Stimulated activated CD8-positive, alpha-beta memory T cell treated with anti-CD3 and anti-CD28 coated beads, Interleukin-4, amount 100 ng/mL, for 1 hour (primary cell): ENCODE measurements at places on chromosomes 1 and 21.

DNA sequence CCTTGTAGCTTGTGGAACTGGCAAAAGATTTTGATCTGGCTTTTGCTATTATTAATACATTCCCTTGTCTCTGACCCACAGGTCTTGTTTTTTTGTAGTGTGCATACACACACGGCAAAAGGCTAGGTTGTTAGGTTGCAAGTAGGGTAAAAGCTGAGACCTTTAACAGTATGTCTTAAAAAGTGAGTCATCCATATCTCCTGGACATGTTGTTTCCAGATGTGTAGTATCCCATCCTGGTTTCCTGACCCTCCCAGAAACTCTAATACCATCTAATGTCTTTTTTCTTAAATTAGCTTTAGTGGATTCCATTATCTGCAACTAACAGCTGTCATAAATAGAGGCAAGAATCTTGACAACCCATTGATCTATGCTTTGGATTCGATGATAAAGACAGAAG lies 14.7 kb downstream of the OVGP1 start:
- no peak for DNase-seq

- no peak for DNase-seq
These were observed 11.7 kb upstream of the FGR start for GRCh38 chr1:27646676-27647075.

DNA sequence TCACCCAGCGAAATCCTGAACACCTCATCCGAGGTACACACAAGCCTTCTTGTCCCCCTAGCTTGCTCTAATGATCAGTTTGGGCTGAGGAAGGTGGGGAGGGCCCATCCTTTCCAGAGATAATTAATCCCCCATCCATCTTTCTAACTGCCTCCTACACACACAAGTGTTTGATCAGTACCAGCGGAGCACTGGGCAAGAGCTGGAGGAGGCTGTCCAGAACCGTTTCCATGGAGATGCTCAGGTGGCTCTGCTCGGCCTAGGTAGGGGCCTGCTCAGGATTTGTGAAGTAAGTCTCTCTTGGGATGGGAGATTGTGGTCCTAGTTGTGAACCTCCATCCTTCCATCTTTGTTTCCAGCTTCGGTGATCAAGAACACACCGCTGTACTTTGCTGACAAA lies 5.8 kb downstream of the ANXA9 start:
- no peak for DNase-seq

DNA sequence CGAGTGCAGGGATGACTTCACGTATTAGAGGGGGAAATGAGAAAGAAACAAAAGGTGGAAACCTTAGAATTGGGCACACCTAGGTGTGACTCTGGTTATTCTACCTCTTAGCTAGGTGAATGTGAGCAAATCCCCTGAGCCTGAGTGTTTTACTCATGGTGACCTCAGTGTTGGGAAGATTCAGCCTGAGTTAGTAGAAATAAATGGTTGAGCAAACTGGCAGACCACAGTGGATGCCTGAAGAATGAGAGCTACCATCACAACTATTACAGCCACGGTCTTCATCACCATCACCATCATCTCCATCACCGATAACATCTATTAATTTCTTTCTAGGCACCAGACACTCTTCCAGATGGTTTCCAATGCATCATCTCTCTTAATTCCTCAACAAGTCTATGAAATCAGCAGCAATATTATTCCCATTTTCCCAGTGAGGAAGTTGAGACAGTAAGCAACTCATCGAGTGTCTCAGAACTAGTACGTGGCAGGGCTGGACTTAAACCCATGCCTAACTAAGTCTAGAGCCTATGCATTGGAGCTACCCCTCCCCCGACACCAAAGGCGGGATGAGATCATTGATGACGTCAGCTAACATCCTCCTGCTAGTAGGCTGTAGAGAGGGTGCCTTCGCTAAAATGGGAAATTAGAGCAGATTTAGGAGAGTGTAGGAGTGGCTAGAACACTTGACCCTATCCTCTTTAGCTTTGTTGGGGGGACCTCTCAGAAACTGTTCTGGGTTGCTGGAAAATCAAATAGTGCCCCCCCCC lies 7.9 kb upstream of the KAZN start:
- no peak for DNase-seq

DNA sequence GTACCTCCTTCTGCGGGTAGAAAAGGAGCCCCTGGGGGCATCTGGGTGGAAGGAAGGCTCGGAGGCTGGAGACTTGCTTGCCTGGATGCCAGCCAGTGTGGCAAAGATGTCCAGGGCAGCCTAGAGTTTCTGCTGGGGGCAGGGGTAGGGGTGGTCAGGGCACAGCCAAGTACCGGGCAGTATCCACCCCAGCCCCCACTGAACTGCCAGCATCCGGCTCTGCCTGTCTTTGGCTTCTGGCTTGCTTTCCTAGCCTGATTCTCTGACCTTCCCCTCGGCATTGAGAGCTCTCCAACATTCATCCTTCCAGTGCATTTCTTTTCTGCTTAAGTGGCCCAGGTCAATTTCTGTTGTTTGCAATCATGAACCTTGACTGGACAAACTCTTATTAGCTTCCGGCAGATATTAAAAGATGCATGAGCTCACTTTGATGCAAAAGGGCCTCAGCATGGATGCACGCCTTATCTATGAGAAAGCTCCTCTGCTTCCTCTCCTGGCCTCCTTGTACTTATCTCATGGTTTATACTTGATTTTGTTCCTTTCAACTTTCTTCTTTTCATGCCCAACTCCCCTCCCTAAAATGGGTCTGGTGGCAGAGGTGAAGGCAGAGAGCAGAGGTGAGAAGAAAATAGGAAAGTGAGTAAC lies 116.9 kb downstream of the HLCS start:
- DNase-seq: no peak

DNA sequence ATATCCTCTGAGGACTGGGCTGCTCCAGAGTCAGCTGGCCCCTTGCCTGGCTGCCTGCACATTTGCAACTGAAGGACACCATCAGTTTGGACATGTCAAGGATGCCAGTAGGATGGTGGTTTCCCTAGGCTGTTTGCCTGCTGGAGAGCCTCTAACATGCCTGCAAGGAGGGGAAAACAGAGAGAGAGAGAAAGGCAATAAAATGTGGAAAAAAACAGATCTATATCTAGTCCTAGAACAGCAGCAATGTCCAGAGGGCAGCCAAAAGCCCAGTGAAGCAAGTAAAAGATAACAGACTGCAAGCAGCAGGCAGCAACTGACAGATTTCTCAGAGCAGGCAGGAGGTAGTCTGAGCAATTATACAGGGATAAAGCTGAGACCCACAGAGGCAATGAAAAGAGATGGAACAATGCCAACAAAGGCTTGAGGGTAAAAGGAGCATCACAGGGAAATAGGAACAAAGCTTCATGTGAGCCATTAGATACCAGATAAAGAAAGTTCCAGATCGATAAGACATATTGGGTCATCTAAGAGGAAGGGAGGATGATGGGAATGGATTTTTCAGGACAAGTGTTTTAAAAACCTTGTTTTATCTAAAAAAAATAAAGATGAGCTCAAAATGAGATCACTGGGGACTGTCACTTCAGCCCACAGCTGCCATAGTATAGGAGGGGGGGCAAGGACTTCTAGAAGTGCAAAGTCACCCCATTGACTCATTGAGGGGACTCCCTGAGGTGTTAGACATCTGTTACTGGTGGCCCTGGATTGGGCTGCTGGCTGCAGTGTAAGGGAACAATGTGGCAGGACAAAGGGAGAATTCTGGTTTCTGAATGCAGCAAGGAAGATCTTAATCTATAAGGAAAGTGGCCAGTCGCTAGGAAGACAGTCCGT lies 38.6 kb upstream of the GADD45A start:
- DNase-seq: no peak

DNA sequence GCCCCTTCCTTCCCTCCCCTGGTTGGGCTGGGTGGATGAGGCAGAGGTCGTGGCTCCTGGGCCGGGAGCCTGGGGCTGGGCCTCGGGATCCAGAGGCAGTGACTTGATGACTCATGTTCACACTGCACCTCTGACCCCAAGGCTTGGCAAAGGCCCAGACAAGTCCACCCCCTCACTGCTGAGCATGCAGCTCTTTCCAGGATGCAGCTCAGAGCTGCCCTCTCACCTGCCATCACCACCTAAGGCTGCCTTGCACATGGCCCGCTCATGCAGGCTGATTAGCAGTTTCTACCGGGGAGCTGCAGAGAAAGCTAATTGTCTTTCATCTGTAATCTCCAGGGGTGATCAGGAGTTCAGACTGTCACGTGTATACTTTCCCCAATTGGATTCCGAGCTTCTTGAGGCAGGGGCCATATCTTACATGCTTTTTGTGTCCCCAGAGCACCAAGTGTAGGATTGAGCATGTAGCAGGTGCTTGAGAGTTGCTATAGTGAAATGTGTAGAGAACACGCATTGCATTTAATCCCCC lies 62.1 kb downstream of the LRRN2 start:
- no peak for DNase-seq

GRCh38 chr1:209624558-209625549 lies 27.4 kb downstream of the LAMB3 start:
- no peak for DNase-seq

DNA sequence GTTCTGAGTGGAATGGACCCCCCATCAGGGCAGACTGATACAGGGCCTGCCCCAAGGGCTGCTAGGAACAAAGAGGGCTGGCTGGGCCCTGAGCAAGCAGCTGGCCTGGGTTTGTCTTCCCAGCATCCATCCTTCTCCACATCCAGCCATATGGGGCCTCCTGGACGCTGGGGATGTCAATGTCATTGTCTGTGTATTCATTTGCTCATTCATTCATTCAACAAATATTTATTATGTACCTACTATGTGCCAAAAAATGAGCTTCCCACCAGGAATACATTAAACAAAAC lies 15.6 kb upstream of the ECE1 start:
- DNase-seq: no peak

GRCh38 chr1:93581917-93582850 lies 99.5 kb downstream of the BCAR3 start:
- DNase-seq: no peak

- no peak for DNase-seq
These were observed 104.9 kb downstream of the EVI5 start for GRCh38 chr1:92679980-92680379.

DNA sequence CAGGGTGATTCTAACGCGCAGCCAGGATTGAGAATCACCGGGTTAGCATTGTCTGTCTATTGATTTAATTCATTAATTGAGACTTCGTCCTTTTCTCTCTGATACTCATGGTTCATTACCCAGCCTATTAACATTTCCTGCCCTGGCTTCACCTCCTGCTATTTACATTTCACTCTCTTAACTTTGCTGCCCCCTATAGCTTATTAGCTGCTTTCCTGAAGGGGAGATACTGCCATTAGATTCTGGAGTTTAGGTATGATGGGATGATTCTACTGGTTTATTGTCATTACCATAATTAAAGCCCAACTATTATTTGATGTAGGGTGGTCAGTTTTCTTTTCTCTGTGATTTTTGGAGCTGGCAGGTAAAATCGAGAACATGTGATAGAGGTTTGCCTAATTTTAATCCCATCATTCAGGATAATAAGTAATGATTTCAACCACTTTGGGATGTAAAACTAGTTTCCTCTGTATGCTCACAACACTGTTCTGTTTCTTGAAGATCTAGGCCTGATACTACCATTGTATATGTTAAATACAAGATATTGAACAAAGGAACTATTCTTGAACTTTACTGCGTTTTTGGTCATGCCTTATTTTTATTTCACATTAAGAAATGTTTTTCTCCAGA lies 6.4 kb downstream of the PPP2R5A start:
- DNase-seq: no peak

DNA sequence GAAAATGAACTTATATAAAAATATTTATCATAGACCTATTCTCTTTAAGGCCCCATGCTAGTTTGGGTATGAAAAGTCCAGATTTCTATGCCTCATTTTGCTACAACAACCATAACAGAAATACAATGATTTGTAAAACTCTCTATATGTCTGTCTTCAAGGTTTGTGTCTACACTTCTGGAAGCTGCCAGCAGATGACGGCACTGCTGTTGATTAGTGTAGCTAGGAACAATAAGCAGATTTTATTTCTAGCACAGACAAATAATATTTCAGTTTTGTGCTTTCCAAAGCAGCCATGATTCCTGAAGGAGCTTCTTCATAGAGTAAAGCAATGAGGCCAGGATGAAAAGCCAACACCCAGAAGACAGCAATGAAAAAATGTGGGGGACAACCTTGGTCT lies 779.6 kb upstream of the ADGRL2 start:
- no peak for DNase-seq

- DNase-seq: no peak
These were observed 79.2 kb downstream of the EPS15 start for GRCh38 chr1:51439895-51440294.
